Activated CD4-positive, alpha-beta T cell treated with anti-CD3 and anti-CD28 coated beads for 4 hours (primary cell): ENCODE measurements at places on chromosomes 6 and 20.

- DNase-seq, result no peak
These were observed 154.0 kb upstream of the CITED2 start for GRCh38 chr6:139528471-139528870.

DNA sequence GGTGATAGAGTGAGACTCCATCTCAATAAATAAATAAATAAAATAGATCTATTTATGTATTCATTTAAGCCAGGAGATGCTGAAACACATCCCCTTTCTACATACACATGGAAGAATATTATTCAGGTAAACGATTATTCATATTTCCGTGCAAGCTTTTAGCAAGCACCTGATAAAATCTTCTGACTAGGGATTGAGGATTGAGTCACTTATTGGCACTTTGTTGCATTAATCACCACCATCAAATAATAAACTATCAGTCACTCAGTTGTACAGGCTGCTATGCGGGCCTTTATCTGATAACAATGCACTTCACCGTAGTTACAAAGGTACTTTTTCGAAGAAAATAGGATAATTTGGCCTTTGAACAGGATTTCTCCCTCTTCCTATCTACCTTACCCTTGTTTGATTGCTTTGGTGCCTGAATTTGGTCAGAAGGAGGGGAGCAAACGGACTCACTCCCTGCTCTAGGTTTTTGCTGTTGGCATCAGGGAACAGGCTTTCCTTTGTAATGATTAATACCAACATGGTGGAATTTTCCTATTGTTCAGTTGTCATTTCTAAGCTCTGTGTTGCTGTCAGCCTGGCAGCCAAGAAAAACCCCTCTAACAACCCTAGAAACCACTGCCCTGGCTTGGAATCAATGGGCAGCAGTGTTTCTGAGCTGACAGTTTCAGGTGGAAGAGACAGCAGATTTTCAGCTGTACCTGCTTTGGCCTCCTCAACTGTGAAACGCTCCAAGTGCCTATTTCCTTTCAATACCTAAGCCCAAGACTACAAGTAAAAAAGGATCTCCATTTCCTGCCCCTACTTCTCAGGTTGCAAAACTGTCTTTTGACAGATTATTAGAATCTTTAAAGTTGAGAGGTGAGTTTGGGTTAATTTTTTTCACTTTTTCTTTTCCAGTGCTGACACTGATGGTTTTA is 63.0 kb downstream of the MYB start:
- DNase-seq, result no peak

- DNase-seq, result no peak
These were observed 27.0 kb upstream of the SLA2 start for GRCh38 chr20:36672991-36673390.

- no peak for DNase-seq
These were observed 13.0 kb downstream of the PI3 start for GRCh38 chr20:45187693-45188092.

DNA sequence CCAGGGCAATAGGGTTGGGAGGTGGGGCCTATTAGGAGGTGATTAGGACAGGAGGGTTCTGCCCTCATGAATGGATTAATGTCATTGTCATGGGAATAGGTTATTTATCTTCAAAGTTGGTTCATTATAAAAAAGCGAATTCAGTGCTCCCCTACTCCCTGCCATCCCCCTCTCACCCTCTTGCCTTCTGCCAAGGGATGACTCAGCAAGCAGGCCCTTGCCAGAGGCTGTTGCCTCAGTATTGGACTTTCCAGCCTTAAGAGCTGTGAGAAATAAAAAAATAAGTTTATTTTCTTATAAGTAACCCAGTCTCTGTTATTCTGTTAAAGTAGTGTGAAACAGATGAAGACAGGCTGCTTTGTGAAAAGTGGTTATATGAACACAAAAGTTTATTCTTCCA is 381.1 kb upstream of the ZFP64 start:
- DNase-seq, result no peak

DNA sequence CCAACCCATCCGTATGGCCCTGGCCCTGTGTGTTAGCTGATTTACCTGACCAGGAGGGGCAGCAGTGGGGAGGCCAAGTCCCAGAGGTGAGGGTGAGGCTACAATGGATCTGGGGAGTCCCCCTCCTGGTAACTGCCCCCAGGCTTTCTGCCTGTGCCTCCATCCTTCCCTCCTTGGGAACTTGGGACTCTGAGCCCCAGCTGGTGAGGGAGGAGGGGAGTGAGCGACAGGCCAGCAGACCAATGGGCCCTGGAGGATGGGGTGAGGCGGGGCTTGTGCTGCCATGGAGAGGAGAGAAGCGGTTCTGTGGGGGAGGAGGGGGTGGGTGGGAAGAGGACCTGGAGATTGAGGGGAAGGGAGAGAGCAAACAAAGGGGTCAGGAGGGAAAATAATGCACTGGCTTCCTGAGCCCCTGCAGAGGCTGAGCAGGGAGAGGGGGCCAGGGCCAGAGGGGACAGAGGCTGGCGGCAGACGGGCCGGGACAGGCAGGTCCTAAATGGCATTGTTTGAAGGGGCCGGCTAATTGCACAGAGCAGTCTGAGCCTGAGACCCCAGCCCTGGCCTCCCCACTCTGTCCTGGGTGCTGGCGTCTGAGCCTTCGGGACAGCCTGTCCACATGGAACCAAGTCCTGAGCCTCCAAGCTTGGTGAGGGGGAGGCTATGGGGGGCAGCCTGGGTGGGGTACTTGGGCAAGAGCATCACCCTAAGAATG is 17.5 kb downstream of the DNMT3B start:
- DNase-seq, result no peak

- DNase-seq, result no peak
These were observed 435.5 kb upstream of the NRSN1 start for GRCh38 chr6:23690453-23691049.

DNA sequence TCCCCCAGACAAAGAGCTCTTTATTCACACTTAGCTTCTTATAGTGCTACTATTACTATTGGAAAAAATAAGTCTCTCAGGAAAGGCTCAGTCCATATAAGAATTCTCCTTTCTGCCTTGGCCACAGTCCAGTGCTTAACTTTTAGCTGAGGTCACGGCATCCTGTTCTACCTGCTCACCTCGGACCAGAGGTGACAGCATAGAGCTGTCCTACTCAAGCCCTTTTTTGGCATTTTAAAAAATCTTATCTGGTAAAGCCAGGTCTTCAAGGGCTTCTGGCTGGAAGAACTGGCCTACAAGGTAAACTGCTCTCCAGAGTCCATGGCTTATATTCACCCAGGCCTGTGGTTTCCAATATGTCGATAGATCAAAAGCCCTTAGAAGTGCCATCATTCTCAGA is 109.7 kb downstream of the RCAN2 start:
- no peak for DNase-seq

DNA sequence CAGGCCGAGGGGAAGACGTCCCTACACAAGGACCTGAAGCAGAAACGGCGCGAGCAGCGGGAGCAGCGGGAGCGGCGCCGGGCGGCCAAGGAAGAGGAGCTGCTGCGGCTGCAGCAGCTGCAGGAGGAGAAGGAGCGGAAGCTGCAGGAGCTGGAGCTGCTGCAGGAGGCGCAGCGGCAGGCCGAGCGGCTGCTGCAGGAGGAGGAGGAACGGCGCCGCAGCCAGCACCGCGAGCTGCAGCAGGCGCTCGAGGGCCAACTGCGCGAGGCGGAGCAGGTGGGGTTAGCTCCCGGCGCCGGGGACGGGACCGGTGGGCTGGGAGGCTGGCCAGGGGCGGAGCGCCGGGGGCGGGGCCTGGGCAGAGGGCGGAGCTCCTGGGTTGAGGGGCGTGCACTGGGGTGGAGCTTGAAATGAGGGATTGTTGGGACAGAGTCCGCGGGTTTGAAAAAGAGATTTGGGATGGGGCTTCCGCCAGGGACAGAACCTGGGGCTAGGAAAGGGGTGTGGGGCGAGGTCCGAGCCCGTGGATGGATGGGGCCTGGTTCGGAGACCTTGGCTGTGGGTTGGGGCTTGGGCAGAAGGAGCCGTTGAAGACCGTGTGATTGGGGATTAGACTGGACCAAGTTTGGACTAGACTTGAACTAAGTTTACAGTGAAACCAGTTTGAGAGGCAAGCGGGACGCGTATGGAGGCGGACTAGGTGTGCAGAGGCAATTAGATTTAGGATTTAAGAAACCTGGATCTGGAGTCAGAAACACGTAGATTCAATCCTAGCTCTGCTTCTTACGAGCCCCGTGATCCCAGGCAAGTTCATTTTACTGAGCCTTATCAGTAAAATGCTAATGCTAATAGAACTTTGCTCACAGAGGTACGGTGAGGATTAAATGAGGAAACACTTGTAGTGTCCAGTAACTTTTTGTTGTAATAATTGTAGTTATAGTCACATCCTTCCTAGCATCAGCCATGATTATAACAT is 20.9 kb downstream of the DEF6 start:
- no peak for DNase-seq

DNA sequence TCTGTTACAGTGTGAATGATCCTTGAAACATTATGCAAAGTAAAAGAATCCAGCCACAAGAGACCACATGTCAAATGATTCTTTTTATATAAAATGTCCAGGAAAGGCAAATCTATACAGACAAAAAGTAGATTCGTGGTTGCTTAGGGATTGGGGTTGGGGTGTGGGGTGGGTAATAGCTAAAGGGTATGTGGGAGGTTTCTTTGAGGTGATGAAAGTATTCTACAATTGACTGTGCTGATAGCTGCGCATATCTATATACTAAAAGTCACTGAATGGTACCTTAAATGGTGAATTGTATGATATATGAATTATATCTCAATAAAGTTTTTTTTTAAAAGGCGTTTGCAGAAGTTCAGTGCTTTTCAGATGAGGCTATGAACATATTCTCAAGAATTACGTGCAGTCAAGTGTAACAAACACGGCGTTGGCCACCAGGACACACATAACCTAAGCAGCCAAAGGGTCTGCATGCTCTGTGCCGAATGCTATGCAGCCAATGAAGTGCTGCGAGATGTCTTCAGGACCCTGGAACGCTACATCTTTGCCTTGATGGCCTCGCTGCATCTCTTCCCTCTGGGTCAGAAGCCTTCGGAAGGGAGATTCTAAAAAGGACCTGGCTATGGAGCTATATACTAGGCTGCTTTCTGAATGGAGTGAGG is 96.9 kb downstream of the SCML4 start:
- DNase-seq, result no peak

DNA sequence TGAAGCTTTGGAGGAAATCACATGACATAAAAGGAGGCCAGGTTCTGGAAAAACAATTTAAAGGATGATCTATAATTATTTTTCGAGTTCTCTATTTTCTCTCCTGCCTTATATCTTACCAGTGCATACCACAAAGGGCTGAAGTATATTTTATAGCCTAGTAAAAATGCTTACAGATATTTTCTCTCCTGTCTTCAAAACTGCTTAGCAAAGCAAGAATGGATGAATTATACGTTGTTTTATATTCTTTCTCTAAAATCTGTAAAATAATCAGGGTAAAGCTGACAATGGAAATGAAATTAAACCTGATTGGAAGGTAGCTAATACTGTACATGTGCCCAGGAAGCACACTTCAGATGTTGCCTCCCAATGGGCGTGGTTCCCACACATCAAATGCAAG is 123.7 kb downstream of the F13A1 start:
- DNase-seq, result no peak

GRCh38 chr20:1277529-1278322 is 11.6 kb downstream of the SNPH start:
- DNase-seq, result no peak

DNA sequence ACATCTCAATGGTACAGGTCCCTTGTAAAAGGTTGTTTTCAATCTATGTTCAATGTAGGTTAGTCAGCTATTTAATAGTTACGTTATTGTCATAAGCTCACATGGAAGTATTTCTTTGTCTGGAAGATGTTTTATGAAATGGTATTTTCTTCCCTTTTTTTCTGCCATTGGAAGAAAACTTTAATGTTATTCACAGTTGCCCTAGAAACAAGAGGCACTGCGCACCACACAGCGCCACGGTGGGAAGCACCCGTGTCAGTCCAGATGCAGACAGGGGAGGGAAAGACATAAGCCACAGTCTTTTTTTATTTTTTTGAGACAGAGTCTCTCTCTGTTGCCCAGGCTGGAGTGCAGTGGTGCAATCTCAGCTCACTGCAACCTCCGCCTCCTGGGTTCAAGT is 82.1 kb downstream of the GCNT2 start:
- no peak for DNase-seq

DNA sequence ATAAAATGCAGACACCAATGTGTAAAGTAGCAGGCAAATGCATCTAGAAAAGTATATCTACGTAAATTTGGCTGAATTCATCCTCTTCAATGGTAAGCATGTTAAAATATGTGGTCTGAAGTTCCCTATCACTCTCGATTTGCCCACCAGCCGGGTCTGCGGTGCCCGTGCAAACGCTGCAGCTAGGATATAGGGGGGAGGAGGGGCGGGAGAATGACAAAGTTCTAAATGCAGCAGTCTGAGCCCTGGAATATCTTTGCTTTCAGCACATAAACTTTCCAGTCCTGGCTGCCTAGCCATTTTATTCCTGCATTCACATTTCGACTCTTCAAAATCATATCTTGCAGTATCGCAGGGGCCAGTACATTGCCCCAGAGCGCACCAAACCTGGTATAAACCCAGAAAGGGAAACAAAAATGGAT is 708 bp downstream of the NRN1 start:
- no peak for DNase-seq
